ENCODE measurements at places on chromosomes 5 and 9. TPM values are rescaled to one million over a fixed set of nuclear protein-coding genes. Genes with fewer than 3 reads are reported as not detected.

Gene SPTAN1
- total RNA-seq, result 368 TPM

Gene WDR38
- total RNA-seq, result not detected

Gene YTHDC2
- total RNA-seq, result 30.3 TPM

Gene IFNB1
- total RNA-seq, result not detected

Gene GM2A
- 16.7 TPM for total RNA-seq

Gene C9orf153
- total RNA-seq, result 1.6 TPM

Gene PROB1
- 23.5 TPM for total RNA-seq

Gene SLC4A9
- total RNA-seq, result not detected

Gene PLAC8L1
- not detected for total RNA-seq

Gene GLE1
- 16.7 TPM for total RNA-seq

Gene TAF11L5
- not detected for total RNA-seq

Gene IL13
- not detected for total RNA-seq

Gene SSBP2
- total RNA-seq, result 44.4 TPM

Gene EIF4E1B
- total RNA-seq, result not detected

Gene DMRT3
- under 0.01 TPM for total RNA-seq

Gene FAM81B
- total RNA-seq, result 1.0 TPM

Gene GOLGA2
- 85.1 TPM for total RNA-seq

Gene TIMD4
- total RNA-seq, result 3.1 TPM

Gene PHF24
- under 0.01 TPM for total RNA-seq

Gene ZNF354B
- total RNA-seq, result 8.4 TPM

Gene PCDHGA6
- 4.2 TPM for total RNA-seq

Gene HMCN2
- total RNA-seq, result 12.5 TPM

Gene ADCY2
- total RNA-seq, result 27.7 TPM

Gene SVEP1
- 46.4 TPM for total RNA-seq

Gene MZB1
- 0.52 TPM for total RNA-seq

Gene EMB
- 3.7 TPM for total RNA-seq

All from skeletal muscle tissue (tissue), 5 donors.